ENCODE measurements at places on chromosomes 2 and 18. TPM values are rescaled to one million over a fixed set of nuclear protein-coding genes. Genes with fewer than 3 reads are reported as not detected.

Gene SMYD1
- total RNA-seq, result not detected

Gene REG1B
- total RNA-seq, result not detected

Gene ING5
- 24.1 TPM for total RNA-seq

Gene ALPG
- total RNA-seq, result not detected

Gene CCDC85A
- total RNA-seq, result 31.0 TPM

Gene EFEMP1
- total RNA-seq, result 7.3 TPM

Gene NOSTRIN
- total RNA-seq, result 2.9 TPM

Gene IRS1
- total RNA-seq, result 11.8 TPM

Gene CCDC150
- 4.5 TPM for total RNA-seq

Gene TUBA3D
- not detected for total RNA-seq

Gene SLC35F5
- total RNA-seq, result 132 TPM

Gene QPCT
- 22.0 TPM for total RNA-seq

Gene MRO
- total RNA-seq, result 0.82 TPM

Gene DLX1
- total RNA-seq, result 21.6 TPM

Gene OTOS
- 0.41 TPM for total RNA-seq

Gene SERPINB13
- total RNA-seq, result 0.41 TPM

Gene UGT1A4
- total RNA-seq, result not detected

Gene TRIM43
- not detected for total RNA-seq

Gene CDK15
- 0.82 TPM for total RNA-seq

Gene POTEI
- under 0.01 TPM for total RNA-seq

Gene GAL3ST2
- total RNA-seq, result 0.41 TPM

Gene MREG
- total RNA-seq, result 2.4 TPM

Gene KIAA2012
- 0.82 TPM for total RNA-seq

Gene KCNF1
- total RNA-seq, result 20.0 TPM

Gene KCNJ13
- total RNA-seq, result 1.6 TPM

Gene MSTN
- 0.82 TPM for total RNA-seq

Gene TNFRSF11A
- total RNA-seq, result 0.82 TPM

Gene POTEJ
- not detected for total RNA-seq

Gene PLEK
- total RNA-seq, result 1.6 TPM

Gene TMEM178A
- total RNA-seq, result 26.9 TPM

Gene TMEM17
- 4.9 TPM for total RNA-seq

Gene CD8B2
- under 0.01 TPM for total RNA-seq

Gene DTNA
- 46.5 TPM for total RNA-seq

Gene IL36A
- total RNA-seq, result not detected

Gene HSPD1
- total RNA-seq, result 157 TPM

Gene AQP12B
- total RNA-seq, result not detected

Gene GATA6
- total RNA-seq, result under 0.01 TPM

Gene NXPH2
- 25.7 TPM for total RNA-seq

Gene SH3RF3
- 9.0 TPM for total RNA-seq

Gene STARD6
- total RNA-seq, result 0.82 TPM

Gene RND3
- total RNA-seq, result 251 TPM

Gene MROH2A
- total RNA-seq, result not detected

Gene PJVK
- total RNA-seq, result 2.4 TPM

Gene COL3A1
- total RNA-seq, result 88.0 TPM

Gene TMX3
- total RNA-seq, result 56.7 TPM

Gene CYP27C1
- total RNA-seq, result 2.4 TPM

Gene CCNT2
- 66.0 TPM for total RNA-seq

Gene ATP5F1A
- total RNA-seq, result 812 TPM

Gene PROM2
- total RNA-seq, result 0.82 TPM

Gene CD207
- not detected for total RNA-seq

Gene HOXD4
- total RNA-seq, result not detected

Gene BCL2
- total RNA-seq, result 17.9 TPM

Gene USP34
- total RNA-seq, result 177 TPM

Gene TLX2
- not detected for total RNA-seq
